Nucleus accumbens (tissue), 56 donors: ENCODE measurements at places on chromosomes 3 and 15.

DNA sequence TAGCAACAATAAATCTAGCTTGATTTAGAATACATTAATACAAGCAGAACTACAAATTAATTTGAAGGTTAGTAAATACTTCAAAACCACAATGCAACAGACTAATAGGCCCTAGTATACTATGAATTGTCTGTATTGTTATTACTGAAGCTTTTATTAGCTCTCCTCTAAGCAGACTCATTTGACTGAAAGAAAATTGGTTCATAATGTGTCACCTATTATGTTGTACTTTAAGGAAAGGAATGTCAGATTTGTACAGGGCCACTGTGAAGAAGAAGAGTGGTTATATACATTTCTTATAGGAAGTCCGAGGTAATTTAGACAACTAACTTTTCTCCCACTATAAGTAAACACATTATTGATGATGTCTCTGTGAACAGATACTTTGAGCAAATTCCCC is 954.5 kb downstream of the ZPLD1 start:
- DNase-seq, result no peak

DNA sequence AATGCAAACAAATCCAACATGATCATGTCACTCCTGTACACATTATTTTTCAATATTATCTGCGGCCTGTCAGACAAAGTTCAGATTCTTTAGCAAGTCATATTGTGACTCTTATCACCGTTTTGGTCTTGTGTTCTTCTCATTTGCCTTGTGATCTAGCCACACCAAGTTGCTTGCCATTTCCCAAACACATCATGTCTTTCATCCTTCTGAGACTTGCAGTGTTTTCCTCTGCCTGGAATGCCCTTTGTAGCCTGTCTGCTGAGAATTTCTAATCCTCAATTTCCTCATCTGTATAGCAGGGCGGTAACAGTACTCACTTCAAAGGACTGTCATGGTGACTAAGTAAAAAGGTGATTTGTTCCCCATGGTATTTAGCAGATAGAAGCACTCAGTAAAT is 135.0 kb downstream of the GREM1 start:
- DNase-seq, result no peak

GRCh38 chr3:189057369-189057768 is 114.4 kb upstream of the TPRG1 start:
- DNase-seq, result no peak

DNA sequence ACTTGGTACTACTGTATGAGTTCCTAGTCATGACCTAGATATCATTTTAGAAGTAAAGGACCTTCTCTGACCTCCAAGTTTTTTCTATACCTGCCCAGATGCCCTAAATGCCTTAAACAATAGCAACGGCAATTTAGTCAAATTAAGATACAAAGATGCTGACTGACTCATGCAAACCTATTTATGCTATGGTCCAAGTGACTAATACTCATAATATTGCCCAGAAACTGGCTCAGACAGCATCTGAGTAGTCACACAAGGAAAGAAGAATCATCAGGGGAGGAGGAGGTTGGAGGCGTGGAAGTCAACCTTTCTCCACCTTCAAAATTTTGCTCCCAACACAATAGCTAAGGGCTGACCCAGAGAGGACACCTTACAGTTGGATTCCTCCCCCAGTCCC is 6.8 kb downstream of the FYCO1 start:
- no peak for DNase-seq
